ENCODE measurements at places on chromosomes 2 and 18.

- no peaks in the 10 kb centered on the region for H3K27me3 ChIP-seq
- no peak overlapping the region for H3K27ac ChIP-seq
- no peak for DNase-seq
- H3K4me1 ChIP-seq = peaks cover 11% of the 10 kb centered on the region
- no peaks in the 10 kb centered on the region for H3K36me3 ChIP-seq
- H3K4me3 ChIP-seq = no peak overlapping the region
These were observed 72.8 kb downstream of the TCF4 start for GRCh38 chr18:55515214-55515613.

GRCh38 chr2:118044103-118044716 lies 30.3 kb upstream of the CCDC93 start:
- no peaks in the 10 kb centered on the region for H3K4me1 ChIP-seq
- H3K4me3 ChIP-seq = no peak overlapping the region
- no peak for DNase-seq
- no peaks in the 10 kb centered on the region for H3K27me3 ChIP-seq
- no peak overlapping the region for H3K27ac ChIP-seq
- H3K36me3 ChIP-seq = no peaks in the 10 kb centered on the region

DNA sequence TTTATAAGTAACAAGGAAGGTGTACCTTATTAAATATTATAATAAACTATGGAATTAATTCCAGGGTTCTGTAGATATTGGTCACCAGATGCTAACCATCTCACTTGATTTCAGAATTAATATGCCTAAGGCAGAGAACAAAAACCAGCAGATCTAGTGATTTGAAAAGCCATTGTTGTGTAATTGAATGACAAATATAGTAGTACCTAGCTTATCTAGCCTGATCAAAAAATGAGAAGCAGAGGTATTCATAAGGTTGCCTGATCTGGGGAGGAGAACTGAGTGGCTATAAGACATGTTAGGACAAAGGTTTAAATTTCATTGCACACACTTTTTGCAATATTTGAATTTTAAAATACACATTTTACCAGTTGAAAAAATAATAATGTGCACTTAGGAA lies 132.0 kb upstream of the UBE2E3 start:
- H3K36me3 ChIP-seq = no peaks in the 10 kb centered on the region
- DNase-seq = no peak
- H3K27ac ChIP-seq = no peak overlapping the region
- H3K4me1 ChIP-seq = no peaks in the 10 kb centered on the region
- no peak overlapping the region for H3K4me3 ChIP-seq

DNA sequence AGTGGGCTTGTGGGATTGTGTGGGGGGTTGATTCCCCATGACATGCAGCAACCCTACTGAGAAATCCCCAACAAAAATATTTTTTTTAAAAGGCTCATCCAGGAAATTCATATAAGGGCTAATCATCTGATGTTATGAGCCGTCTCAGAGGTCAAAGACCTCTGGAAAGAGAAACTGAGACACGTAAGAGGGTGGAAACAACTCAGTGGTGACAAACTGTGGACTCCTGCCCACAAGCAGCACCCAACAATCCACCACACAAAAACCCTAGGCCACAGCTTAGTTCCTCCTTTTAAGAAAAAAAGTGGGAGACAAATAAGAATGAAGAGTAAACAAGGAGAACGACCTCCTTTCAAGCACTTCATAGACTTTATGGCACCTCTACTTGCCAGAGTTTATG lies 1096.1 kb upstream of the NRXN1 start:
- no peak overlapping the region for H3K27ac ChIP-seq
- no peak overlapping the region for H3K4me3 ChIP-seq
- H3K36me3 ChIP-seq = no peaks in the 10 kb centered on the region

DNA sequence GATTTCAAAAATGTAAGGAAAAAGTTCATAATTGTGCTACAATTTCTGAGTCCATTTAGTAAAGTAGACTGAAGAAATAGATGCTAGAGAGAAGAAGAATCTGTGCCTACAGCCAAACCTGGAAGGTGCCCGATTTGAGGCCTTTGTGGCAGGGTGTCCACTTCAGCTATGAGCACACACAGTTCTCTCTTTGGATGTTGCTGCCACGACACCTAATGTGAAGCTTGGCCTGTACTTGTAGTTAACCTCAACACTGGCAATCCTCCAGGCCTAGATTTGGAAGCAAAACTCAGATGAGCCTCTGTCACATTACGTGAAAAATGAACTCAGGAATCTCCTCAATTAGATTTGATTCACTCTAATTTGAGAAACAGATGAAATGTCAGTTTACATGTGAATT lies 90.1 kb upstream of the LRP1B start:
- H3K36me3 ChIP-seq = no peaks in the 10 kb centered on the region
- no peak overlapping the region for H3K27ac ChIP-seq
- DNase-seq = no peak
- H3K4me3 ChIP-seq = no peak overlapping the region
- no peaks in the 10 kb centered on the region for H3K4me1 ChIP-seq

DNA sequence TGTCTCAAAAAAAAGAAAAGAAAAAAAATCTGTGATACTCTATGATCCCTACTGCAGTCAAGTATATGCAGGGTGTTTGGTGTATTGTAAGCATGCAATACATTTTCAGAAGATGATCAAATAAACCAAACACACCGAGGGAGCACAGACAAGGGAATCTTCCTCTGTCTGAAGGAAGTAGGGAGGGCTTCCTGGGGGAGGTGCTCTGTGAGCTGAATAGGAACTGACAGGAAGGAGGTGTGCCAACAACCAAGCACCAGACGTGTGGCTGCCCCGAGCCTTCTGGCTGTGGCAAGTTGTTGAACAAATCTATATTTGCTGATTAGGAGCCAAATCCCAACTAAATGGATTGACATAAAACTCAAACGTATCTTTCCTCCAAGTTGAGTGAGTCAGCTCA lies 14.6 kb downstream of the THNSL2 start:
- no peak for DNase-seq
- no peak overlapping the region for H3K4me3 ChIP-seq
- H3K36me3 ChIP-seq = no peaks in the 10 kb centered on the region
- no peaks in the 10 kb centered on the region for H3K4me1 ChIP-seq
- H3K27ac ChIP-seq = no peak overlapping the region

- DNase-seq = peak; percentile 22
- no peaks in the 10 kb centered on the region for H3K36me3 ChIP-seq
- H3K27me3 ChIP-seq = no peaks in the 10 kb centered on the region
- no peak overlapping the region for H3K27ac ChIP-seq
These were observed 92.5 kb upstream of the MAP2 start for GRCh38 chr2:209331291-209331844.

- no peaks in the 10 kb centered on the region for H3K27me3 ChIP-seq
- H3K4me3 ChIP-seq = no peak overlapping the region
- no peak for DNase-seq
- no peaks in the 10 kb centered on the region for H3K4me1 ChIP-seq
- H3K36me3 ChIP-seq = no peaks in the 10 kb centered on the region
These were observed 45.5 kb downstream of the EIPR1 start for GRCh38 chr2:3332133-3332532.

DNA sequence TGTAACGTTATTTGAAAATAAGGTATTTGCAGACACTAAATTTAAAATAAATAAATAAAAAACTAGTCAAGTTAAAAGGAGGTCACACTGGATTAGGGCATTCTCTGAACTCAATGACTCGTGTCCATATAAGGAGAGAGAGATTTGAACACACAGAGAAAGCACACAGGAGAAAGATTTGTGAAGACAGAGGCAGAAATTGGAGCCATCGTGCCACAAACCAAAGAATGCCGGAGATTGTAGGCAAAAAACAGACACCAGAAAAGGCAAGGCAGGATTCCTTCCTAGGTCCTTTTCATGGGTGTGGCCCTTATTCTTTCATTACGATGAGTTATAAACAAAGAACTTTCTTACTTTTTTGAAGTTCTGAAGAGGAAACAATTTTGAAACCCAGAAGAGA lies 981.5 kb downstream of the DCDC2C start:
- H3K36me3 ChIP-seq = no peaks in the 10 kb centered on the region
- no peaks in the 10 kb centered on the region for H3K27me3 ChIP-seq
- DNase-seq = no peak
- H3K4me1 ChIP-seq = no peaks in the 10 kb centered on the region
- H3K4me3 ChIP-seq = no peak overlapping the region

DNA sequence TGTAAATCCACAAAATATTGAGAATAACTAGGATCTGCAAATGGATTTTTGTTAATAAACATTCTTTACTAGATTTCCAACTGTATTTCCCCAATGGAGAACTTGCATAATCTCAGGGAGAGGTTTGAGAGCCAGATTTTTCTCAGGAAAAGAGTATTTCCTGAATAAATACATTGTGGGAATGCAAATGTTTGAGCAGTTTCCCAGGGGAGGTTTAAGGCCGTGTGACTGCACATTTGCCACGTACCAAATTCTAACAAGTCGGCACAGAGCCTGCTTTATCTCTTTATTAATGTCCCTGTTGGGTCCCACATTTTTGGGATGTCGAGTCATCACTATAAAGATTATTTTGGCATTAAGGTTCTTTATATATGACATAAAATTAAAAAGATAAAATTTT lies 27.0 kb downstream of the TFPI start:
- no peaks in the 10 kb centered on the region for H3K27me3 ChIP-seq
- no peak for DNase-seq
- no peaks in the 10 kb centered on the region for H3K4me1 ChIP-seq
- H3K36me3 ChIP-seq = no peaks in the 10 kb centered on the region
- H3K4me3 ChIP-seq = no peak overlapping the region

DNA sequence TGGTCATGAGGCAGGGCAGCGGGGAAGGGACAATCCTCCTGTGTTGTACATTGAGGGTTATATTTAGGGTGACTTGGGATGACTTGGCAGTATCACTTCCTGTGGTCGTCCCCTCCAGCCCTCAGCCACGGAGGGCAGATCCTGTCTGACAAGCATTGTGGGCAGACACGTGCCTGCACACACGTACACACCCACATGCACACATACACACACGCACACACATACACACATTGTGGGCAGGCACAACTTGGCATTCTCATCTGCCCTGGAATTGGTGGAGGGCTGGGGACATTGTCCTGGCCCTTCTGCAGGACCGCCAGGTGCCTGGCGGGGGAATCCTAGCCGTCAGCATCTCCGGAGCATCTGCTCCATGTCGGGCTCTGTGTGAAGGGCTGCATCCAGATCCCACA lies 47.6 kb downstream of the ODC1 start:
- no peak overlapping the region for H3K4me3 ChIP-seq
- H3K27me3 ChIP-seq = no peaks in the 10 kb centered on the region
- H3K36me3 ChIP-seq = no peaks in the 10 kb centered on the region
- peak overlapping the region; percentile 19 for H3K27ac ChIP-seq
- DNase-seq = no peak
- peaks cover 9% of the 10 kb centered on the region for H3K4me1 ChIP-seq

- no peak overlapping the region for H3K4me3 ChIP-seq
- DNase-seq = no peak
- H3K36me3 ChIP-seq = no peaks in the 10 kb centered on the region
- no peak overlapping the region for H3K27ac ChIP-seq
- H3K27me3 ChIP-seq = no peaks in the 10 kb centered on the region
- no peaks in the 10 kb centered on the region for H3K4me1 ChIP-seq
These were observed 37.0 kb downstream of the GCG start for GRCh38 chr2:162115076-162115475.

GRCh38 chr2:236863729-236864126 lies 222.0 kb upstream of the COPS8 start:
- H3K36me3 ChIP-seq = no peaks in the 10 kb centered on the region
- H3K4me1 ChIP-seq = no peaks in the 10 kb centered on the region
- no peak for DNase-seq
- H3K27me3 ChIP-seq = no peaks in the 10 kb centered on the region
- no peak overlapping the region for H3K4me3 ChIP-seq

- H3K27me3 ChIP-seq = no peaks in the 10 kb centered on the region
- H3K4me3 ChIP-seq = no peak overlapping the region
- no peak for DNase-seq
These were observed 43.0 kb upstream of the GLI2 start for GRCh38 chr2:120692691-120693090.

DNA sequence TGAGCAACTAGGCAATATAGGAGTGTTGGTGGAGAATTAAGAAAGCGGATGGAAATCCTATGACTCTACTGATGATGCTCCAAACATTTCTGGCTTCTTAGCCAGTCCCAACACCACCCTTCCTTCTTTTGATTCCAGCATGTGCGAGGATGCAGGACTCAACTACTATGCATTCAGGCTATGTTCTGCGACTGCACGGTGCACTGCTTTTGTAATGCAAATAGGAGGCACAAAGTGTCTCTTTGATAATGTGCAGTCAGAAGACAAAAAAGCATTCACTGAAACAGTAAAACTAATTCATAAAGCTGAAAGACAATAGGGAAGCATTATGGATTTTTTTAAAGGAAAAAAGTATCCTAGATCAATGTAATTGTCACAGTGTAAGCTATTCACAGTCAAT lies 106.7 kb downstream of the MEIS1 start:
- no peak overlapping the region for H3K4me3 ChIP-seq
- H3K27me3 ChIP-seq = no peaks in the 10 kb centered on the region
- no peaks in the 10 kb centered on the region for H3K36me3 ChIP-seq
- no peak for DNase-seq

- H3K36me3 ChIP-seq = no peaks in the 10 kb centered on the region
- no peaks in the 10 kb centered on the region for H3K27me3 ChIP-seq
- H3K4me3 ChIP-seq = no peak overlapping the region
- peaks cover 13% of the 10 kb centered on the region for H3K4me1 ChIP-seq
- DNase-seq = no peak
These were observed 115.9 kb downstream of the VAPA start for GRCh38 chr18:10029711-10030110.
